ENCODE measurements at places on chromosomes 6 and 20.

- no peak for DNase-seq
Observed at GRCh38 chr20:43415661-43416430, 41.9 kb upstream of the SRSF6 start.

DNA sequence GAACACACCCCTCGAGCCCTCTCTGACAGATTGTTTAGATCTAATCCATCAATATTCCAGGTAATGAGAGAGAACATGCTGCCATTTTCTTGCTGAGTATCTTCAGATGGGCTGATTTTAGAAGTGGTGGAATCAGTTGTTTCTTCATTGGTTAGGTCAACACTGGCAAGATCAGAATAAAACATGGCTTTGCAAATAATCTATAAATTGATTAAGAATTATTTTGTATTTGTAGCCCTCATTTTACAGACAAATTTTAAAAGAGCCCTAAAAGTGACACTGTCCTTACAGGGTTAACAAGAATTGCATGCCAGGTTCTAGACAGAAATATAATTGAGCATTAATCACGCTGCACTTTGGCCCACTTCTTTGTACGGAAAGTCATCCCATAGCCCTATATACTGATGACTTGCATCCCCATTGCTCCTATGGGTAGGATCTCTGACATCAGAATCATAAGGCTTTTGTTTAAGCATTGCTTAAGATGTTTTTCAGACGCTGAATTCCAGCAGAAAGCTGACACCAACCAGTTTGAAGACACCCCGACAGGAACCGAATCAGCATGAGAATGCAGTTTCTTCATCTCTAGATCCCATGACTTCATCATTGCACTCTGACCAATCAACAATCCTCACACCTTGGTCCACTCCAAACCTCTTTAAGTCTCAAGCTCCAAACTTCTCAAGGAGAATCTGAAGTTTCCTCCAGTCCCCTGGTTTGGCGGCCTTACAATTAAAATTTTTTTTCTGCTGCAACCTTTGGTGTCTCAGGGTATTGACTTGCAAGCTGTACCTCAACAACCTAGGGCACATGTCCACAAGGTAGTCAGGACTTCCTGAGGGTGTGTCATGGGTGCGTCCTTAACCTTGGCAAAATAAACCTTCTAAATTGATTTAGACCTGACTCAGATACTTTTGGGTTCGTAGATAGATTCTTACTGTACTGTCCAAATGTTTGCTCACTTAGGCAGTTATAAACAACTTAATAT is 7.8 kb downstream of the TDP2 start:
- no peak for DNase-seq

- DNase-seq, result peak; percentile 58
Observed at GRCh38 chr6:158643836-158644230, 710 bp downstream of the DYNLT1 start.

- no peak for DNase-seq
Observed at GRCh38 chr20:13333793-13334192, 112.7 kb downstream of the ISM1 start.

GRCh38 chr6:6678185-6678671 is 89.7 kb downstream of the LY86 start:
- no peak for DNase-seq

Data from NCI-H82 (cell line).